ENCODE measurements at places on chromosomes 12 and 14. TPM values are rescaled to one million over a fixed set of nuclear protein-coding genes. Genes with fewer than 3 reads are reported as not detected.

The AVPR1A gene
- not detected for total RNA-seq

The TSPAN11 gene
- 0.07 TPM for total RNA-seq

The NKX2-1 gene
- not detected for total RNA-seq

The C1S gene
- total RNA-seq: 3.1 TPM

The SPX gene
- 0.68 TPM for total RNA-seq
